ENCODE measurements at places on chromosomes 1 and 21.

- no peak for DNase-seq
Measured at GRCh38 chr21:14616380-14617039, 70.4 kb upstream of the SAMSN1 start.

DNA sequence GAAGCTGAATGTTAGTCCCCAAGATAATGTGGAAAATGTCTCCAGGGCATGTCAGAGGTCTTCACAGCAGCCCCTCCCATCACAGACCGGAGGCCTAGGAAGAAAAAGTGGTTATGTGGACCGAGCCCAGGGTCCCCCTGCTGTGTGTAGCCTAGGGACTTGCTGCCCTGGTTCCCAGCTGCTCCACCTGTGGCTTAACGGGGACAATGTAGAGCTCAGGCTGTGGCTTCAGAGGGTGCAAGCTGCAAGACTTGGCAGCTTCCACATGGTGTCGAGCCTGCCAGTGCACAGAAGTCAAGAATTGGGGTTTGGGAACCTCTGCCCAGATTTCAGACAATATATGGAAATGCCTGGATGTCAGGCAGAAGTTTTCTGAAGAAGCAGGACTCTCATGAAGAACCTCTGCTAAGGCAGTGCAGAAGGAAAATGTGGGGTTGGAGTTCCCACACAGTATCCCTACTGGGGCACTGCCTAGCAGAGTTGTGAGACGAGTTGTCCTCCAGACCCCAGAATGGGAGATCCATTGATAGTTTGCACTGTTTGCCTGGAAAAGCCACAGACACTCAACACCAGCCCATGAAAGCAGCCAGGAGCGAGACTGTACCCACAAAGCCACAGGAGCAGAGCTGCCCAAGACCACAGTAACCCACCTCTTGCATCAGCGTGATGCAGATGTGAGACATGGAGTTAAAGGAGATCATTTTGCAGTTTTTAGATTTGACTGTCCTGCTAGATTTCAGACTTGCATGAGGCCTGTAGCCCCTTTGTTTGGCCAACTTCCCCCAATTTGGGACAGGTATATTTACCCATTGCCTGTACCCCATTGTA is 204.9 kb downstream of the MRPL39 start:
- DNase-seq: no peak

DNA sequence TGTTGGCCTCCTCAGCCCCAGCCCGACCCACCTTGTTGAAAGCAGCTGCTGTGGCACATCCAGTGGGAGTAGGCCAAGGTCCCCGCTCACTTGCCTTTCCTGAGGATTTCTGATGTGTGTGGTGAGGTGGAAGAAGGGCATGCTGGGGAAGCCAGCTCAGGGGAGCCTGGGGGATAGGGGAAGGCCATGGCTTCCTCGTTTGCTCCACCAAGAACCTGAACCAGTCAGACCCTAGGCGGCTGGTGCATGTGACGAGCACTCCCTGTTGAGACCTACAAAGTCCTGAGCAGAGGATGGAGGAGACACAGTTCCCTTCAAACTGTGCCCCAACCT is 38.0 kb upstream of the SLC30A1 start:
- no peak for DNase-seq

- DNase-seq: no peak
Measured at GRCh38 chr1:189958756-189959155, 518.9 kb downstream of the BRINP3 start.

GRCh38 chr1:166032572-166033371 is 134.0 kb downstream of the FAM78B start:
- no peak for DNase-seq

- no peak for DNase-seq
Measured at GRCh38 chr1:40267767-40268187, 9.7 kb downstream of the ZMPSTE24 start.

DNA sequence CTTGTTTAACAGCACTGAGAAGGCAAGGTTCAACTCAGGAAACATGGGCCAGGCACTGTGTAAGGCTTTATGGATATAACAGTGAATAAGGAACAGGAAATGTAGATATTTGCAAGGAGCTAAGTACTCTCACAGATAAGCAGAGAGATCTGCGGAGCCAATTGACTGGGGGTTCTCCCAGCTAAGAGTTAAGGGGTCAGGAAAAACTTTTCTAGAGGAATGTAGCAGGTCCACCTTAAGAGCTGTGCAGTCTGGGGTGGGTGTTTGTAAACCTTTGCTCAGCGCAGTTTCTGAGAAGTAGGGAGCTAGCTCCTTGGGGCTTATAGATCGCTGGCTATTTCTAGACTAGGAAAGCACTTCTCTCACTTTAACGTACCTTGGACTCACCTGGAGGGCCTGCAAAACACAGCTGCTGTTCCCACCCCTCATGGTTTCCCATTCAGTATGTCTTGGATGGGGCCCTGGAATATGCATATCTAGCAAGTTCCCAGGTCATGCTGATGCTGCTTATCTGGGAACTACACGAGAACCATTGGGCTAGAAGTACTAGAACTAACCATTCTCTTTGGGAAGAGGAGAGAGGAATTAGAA is 51.7 kb downstream of the TLCD4 start:
- no peak for DNase-seq

GRCh38 chr1:12464598-12465056 is 153.4 kb downstream of the DHRS3 start:
- no peak for DNase-seq

- no peak for DNase-seq
Measured at GRCh38 chr1:230140221-230141020, 73.4 kb downstream of the GALNT2 start.

DNA sequence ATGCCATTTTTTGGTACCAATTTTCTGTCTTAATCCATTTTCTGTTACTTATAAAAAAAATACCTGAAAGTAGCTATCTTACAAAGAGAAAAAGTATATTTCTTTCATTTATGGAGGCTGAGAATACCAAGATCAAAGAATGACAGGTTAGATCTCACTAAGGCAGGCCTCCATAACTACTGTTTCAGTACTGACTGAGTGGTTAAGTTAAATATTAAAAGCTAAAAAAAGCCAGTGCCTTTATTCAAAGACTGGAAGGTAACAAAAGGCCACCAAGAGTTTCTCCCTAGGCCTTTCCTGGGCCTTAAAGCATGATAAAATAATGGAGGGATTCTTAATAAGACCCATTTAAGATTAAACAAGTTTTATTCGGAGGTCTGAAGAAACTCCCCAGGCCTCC is 687.7 kb upstream of the ADGRL4 start:
- DNase-seq: no peak

- no peak for DNase-seq
Measured at GRCh38 chr1:195946500-195946899, 661.7 kb downstream of the KCNT2 start.

DNA sequence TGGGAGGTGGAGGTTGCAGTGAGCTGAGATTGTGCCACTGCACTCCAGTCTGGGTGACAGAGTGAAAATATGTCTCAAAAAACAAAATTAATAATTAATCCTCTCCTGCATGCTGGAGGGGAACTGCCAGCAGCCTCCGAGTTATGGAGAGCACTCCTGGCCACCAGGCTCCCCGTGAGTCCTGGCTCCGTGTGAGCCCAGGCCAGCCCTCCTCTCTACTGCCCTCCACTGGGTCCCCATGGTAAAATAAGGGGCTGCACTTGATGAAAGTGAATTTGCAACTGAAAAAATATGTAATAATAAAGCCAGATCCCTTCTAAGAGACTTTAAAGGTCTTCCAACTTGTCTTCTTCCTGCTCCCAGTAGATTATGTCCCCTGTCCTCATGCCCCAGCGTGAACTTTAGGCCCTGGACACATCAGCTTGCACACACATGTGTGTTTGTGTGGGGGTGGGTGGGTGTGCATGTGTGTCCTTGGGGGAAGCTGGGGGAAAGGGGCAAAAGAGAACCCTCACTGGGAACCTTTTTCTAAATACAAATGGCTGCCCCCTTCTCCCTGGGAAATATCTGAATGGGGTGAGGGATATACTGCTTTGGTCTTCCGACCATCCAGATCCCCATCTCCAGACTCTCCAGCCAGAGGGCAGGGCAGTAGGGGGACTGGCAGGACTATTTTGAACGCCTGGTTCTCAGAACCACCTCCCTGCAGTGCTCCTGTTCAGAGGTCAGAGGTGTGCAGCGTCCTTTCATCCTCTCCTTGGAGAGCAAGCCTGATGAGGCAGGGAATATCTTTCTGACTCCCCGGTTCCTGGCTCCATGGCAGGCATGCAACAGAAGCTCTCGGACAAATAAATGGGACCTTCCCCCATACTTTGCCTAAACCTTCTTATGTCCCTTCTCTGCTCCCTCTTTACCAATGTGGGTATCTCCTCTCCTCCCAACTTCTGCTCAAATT is 26.2 kb downstream of the NEK2 start:
- peak; percentile 14 for DNase-seq

- peak; percentile 53 for DNase-seq
Measured at GRCh38 chr1:116878804-116879477, 30.8 kb upstream of the PTGFRN start.

- no peak for DNase-seq
Measured at GRCh38 chr1:159282118-159282517, 20.0 kb upstream of the FCER1A start.

GRCh38 chr1:185840880-185841279 is 106.7 kb downstream of the HMCN1 start:
- DNase-seq: no peak

- DNase-seq: no peak
Measured at GRCh38 chr1:7447093-7447492, 324.0 kb upstream of the VAMP3 start.

- no peak for DNase-seq
Measured at GRCh38 chr21:35145626-35146233, 96.6 kb upstream of the RUNX1 start.

DNA sequence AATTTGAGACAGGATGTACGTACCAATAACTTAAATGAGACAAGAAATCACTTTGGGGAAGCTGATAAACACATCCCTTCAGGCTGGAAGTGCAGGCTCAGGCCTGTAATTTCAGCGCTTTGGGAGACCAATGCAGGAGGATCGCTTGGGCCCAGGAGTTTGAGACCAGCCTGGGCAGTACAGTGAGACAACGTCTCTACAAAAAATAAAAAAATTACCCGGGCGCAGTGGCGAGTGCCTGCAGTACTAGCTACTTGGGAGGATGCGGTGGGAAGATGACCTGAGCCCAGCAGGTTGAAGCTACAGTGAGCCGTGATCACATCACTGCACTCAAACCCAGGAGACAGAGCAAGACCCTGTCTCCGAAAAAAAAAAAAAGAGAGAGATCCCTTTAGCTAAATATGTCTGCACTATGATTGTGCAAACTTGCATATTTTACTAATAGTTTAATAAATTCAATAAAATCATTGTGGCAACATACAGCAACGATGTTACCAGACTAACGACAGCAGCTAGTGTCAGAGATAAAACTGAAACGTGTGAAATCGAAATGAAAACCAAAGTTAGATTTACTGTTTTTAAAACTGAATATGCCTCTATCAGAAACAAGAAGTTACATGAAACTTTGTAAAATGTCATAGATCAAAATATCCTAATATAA is 54.7 kb downstream of the CD2 start:
- peak; percentile 48 for DNase-seq

GRCh38 chr1:41009466-41009865 is 12.1 kb downstream of the SLFNL1 start:
- no peak for DNase-seq
